ENCODE measurements at places on chromosomes 7 and 10. TPM values are rescaled to one million over a fixed set of nuclear protein-coding genes. Genes with fewer than 3 reads are reported as not detected.
A peak's percentile ranks its signal among the peaks of the same experiment; 100 is the strongest.

The COL26A1 gene
- 0.06 TPM for polyA plus RNA-seq

DNA sequence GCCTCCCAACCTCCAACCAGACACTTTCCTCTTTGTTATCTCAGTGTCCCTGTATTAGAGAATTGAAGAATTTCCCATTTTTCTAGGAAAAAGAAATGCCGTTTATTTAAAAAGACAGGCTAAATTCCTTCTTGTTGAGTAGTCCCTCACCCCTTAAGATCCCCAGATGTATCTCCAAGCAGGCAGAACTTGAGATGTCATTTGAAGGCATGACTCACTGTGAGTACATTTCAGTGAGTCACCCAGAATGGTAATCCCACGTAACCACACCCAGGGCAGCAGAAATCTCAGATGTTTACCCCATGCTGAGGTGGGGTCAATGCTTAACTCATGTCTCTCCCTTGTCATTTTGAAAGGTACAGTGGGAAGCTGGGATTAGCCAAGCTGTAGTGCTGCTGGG, 4.4 kb downstream of the ZNF655 start:
- DNase-seq: peak; percentile 96

GRCh38 chr7:70622936-70623335, 509.0 kb upstream of the GALNT17 start:
- DNase-seq: no peak

GRCh38 chr10:71353639-71354038, 34.6 kb downstream of the SLC29A3 start:
- DNase-seq: no peak

The LOXL4 gene
- polyA plus RNA-seq: 41.0 TPM

The ARHGEF35 gene
- 0.10 TPM for polyA plus RNA-seq

The OR6V1 gene
- not detected for polyA plus RNA-seq

- DNase-seq: no peak
Measured at GRCh38 chr10:6953271-6953801, 373.3 kb upstream of the PRKCQ start.

- no peak for DNase-seq
Measured at GRCh38 chr10:5582736-5583135, 58.0 kb downstream of the CALML3 start.

GRCh38 chr7:5170251-5170650, 19.8 kb upstream of the WIPI2 start:
- DNase-seq: no peak

- DNase-seq: no peak
Measured at GRCh38 chr10:77191324-77192049, 446.1 kb downstream of the KCNMA1 start.

- no peak for DNase-seq
Measured at GRCh38 chr10:52597189-52597863, 175.3 kb downstream of the MBL2 start.

The ADAM12 gene
- 8.0 TPM for polyA plus RNA-seq
